GM19239 (cell line): ENCODE measurements at places on chromosomes 6 and 20.

DNA sequence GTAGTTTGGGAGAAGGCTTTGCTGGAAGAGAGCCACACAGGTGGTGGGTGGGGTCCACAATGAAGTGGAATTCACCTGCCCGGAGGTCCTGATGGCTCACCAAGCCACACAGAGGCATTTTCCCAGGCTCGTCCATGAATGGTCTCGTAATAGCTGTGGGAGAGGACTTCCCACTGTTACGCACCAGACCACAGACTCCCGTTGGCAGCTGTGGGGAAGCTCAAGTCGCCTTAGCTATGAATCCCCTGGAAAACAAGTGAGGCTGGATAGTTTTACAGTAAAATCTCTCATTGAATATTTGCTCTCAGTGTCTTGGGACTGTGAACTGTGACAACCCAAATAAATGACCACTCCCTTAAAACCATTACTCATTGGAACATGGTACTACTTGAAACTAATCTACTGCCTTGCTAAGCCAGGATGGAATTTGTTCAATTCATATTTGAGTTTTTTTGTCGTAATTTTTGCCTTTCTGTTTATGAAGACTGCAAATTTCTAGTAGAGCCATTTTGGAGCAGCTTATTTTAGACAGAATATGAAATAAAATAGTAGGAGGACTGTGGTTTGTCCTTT is 79.4 kb downstream of the JAG1 start:
- no peak for DNase-seq

GRCh38 chr20:60482221-60483008 is 524.2 kb downstream of the CDH26 start:
- DNase-seq: no peak

GRCh38 chr20:35443003-35443402 is 5.0 kb upstream of the GDF5 start:
- no peak for DNase-seq

DNA sequence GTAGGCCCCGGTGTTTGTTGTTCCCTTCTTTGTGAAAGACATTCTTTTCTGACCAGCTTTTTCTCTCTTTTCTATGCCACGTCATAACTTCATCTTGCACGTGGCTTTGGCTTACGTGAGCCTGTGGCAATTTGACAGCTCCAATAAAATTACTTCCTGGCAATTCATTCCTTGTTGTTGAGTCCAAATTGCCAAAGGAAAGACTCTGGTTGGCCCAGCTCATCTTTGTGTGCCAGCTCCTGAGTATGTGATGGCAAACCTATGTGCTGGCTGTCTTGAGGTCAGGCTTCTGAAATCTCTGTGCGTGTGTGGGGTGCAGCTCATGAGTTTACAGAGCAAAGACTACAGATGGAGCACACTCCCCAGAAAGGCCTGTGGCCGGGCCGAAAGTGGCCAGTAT is 272.5 kb upstream of the SGK1 start:
- no peak for DNase-seq

GRCh38 chr6:40356242-40356910 is 230.8 kb downstream of the LRFN2 start:
- DNase-seq: no peak

- DNase-seq: no peak
These were observed 340.3 kb downstream of the EPHA7 start for GRCh38 chr6:93079061-93079460.

GRCh38 chr6:95856876-95857364 is 158.9 kb upstream of the FUT9 start:
- DNase-seq: no peak
